CD4-positive, alpha-beta T cell treated with Interleukin-4 for 4 hours (primary cell): ENCODE measurements at places on chromosomes 1 and 21.

DNA sequence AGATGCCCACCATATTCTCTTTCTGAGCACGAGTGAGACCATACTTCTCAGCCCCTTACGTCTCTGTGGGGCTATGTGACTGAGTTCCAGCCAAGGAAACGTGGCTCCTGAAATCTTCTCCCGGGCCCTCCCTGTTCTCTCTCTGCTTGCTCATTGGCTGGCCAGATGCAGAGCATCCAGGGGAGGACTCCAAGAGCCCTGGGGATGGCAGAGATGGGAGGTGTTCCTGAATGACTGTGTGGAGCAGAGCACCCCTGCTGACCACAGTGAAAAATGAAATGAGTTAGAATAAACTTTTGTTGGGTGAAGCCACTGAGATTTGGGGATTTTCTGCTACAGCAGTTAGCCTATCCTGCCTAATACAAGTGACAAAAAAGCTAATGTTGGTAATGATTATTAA lies 23.8 kb downstream of the KIAA0040 start:
- no peak for DNase-seq

DNA sequence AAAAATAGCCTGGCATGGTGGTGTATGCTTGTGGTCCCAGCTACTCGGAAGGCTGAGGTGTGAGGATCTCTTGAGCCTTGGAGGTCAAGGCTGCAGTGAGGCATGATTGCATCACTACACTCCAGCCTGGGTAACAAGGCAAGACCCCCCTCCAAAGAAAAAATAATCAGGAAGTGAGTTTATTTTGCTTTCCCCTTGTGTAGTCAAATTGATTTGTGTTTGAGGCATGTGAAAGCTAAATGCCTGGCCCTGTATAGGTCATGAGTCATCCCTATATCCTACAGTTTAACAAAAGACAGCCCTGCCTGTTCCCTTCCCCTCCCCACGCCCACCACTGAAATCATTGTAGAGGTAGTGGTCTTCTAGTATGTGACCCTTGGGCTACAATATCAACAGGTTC lies 241.4 kb upstream of the JUN start:
- DNase-seq: no peak

- DNase-seq: no peak
Observed at GRCh38 chr1:241612533-241613477, 27.4 kb downstream of the CHML start.

- DNase-seq: no peak
Observed at GRCh38 chr1:178490136-178490535, 6.6 kb downstream of the CLEC20A start.

GRCh38 chr1:17273096-17273495 lies 24.2 kb downstream of the PADI3 start:
- no peak for DNase-seq

DNA sequence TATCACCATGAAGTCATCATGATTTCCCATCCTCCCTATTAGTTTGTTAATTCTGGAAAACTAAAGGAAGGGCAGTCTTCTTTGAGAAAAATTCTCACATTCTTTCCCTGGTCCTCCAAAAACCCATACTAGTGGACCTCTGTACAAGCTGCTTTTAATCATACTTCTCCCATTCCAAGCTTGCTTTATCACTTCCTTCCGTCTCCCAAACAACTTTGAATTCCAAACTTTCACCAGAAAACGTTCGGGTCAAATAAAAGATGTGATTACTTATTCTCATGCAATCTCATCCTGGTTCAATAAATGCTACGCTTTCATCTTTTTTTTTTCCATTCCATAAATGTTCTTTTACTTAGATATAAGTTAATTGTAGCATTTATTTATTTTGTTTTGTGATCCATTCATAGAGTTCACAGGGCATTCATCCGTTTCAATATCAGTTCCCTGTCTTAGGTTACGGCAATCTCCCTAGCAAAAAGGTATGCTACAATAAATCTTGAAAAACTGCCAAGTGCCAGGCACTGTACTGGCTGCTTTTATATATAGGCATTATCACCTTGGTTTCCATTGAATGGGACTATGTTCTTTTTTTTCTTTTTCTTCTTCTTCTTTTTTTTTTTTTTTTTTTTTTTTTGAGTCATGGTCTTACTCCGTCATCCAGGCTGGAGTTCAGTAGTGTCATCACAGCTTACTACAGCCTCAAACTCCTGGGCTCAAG lies 100.2 kb upstream of the GREM2 start:
- no peak for DNase-seq

- no peak for DNase-seq
Observed at GRCh38 chr1:61221642-61222041, 139.3 kb downstream of the NFIA start.

- no peak for DNase-seq
Observed at GRCh38 chr1:183908079-183908478, 103.2 kb downstream of the RGL1 start.
